ENCODE measurements at places on chromosomes 2 and 18.

GRCh38 chr2:201203916-201204654 is 21.1 kb downstream of the CASP10 start:
- no peak for DNase-seq

- DNase-seq: peak; percentile 58
Measured at GRCh38 chr2:15636972-15637785, 45.5 kb downstream of the DDX1 start.

GRCh38 chr2:109649736-109650695 is 35.9 kb downstream of the SOWAHC start:
- no peak for DNase-seq

GRCh38 chr2:118151831-118152230 is 63.6 kb downstream of the INSIG2 start:
- DNase-seq: no peak
